ENCODE measurements at places on chromosomes 3 and 15.

GRCh38 chr3:128950223-128950938 is 43.5 kb downstream of the CFAP92 start:
- DNase-seq = peak; percentile 14

GRCh38 chr3:16192176-16192811 is 17.8 kb downstream of the GALNT15 start:
- no peak for DNase-seq

GRCh38 chr15:100981086-100981485 is 61.9 kb downstream of the LRRK1 start:
- DNase-seq = no peak

DNA sequence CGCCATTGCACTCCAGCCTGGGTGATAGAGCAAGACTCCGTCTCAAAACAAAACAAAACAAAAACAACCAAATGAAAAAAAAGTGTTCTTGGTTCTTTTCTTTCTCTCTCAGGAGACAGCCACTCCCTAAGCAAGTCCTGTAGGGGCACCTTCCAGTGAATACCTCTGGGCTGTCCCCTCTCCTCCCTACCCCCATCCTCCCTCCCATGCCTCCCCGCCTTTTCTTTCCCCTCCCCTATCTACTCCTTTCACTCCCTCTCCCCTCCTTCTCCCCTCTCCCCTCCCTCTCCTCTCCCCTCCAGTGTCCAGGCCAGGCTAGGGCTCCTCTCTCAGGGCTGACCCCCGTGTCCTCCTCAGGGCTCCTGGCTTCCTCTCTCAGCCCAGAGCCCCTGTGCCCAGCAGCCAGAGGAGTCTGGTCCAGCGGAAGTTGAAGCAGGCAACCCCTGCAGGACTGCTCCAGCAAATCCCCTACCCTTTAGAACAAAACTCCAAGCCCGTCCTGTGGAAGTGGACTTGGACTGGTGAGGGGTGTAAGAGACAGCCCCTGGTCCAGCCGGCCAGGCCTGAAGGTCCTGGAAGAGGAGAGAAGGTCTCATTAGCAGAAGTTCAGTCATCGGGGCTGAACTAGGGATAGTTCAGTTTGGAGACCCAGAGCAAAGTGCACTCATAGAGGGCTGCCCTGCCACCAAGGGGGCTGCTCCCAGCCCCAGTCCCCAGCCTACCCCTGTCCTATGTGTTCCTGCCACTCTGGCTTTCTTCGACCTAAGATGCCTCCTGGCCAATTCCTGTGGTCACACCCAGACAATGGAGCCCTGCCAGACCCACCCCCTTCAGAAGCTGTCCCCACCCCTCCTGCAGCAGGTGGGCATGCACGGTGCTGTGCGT is 79.8 kb upstream of the IQSEC1 start:
- DNase-seq = no peak

- DNase-seq = no peak
Observed at GRCh38 chr3:78792212-78792611, 975.6 kb downstream of the ROBO1 start.

DNA sequence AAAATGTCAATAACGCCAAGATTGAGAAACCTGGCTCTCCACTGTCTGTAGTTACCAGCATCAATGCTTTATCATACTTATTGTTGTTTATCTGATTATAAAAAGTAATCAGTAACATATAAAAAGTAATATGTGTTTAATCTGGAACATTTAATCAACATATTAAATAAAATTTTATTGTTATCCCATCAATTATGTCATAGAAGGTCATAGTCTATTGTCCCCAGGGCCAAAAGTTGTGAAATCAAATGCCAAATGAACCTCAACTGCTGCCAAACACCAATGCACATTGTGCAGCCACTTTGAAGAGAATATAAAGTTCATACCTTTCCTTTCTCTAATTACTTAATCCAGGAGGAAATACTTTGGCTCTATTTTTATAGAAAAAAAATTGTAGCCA is 106.6 kb downstream of the EOMES start:
- DNase-seq = no peak

- no peak for DNase-seq
Observed at GRCh38 chr3:62638316-62638715, 236.9 kb downstream of the CADPS start.

DNA sequence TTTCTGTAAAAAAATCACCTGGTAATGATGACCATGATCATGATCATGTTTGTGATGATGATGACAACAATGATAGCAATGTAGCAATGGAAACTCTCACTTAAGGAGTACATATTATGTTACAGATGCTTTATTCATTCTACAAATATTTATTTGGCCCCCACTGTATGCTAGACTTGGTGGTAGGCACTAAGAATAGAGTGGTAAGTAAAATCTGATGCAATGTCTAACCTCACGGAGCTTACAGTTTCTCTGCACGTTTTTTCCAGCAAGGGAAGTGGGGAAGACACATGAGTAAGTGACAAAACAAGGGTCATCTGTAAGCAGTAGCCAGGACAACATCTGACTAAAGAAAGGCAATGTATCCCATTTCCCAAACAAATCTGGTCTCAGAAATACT is 199.4 kb upstream of the MRPL3 start:
- no peak for DNase-seq

GRCh38 chr3:30059240-30059639 is 547.2 kb upstream of the TGFBR2 start:
- DNase-seq = no peak

GRCh38 chr3:13717222-13717895 is 162.5 kb downstream of the WNT7A start:
- no peak for DNase-seq

- no peak for DNase-seq
Observed at GRCh38 chr3:54311211-54311747, 188.9 kb downstream of the CACNA2D3 start.

- DNase-seq = no peak
Observed at GRCh38 chr3:69059688-69060087, 7.6 kb upstream of the TMF1 start.

GRCh38 chr3:171825222-171825828 is 15.0 kb upstream of the PLD1 start:
- no peak for DNase-seq

DNA sequence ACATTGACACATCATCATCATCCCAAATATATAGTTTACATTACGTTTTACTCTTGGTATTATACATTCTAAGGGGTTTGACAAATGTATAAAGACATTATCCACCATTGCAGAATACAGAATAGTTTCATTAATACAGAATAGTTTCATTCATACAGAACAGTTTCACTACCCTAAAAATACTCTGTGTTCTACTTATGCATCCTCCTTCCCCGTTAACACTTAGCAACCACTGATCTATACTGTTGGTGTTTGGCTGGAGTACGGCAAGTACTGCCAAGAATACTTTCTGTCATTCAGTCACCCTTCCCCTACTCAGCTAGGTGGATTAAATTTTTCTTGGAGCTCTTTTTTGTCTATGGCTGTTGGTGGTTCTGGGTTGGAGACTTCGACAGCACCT is 33.4 kb downstream of the LEKR1 start:
- DNase-seq = no peak

GRCh38 chr3:66200147-66200546 is 20.7 kb upstream of the SLC25A26 start:
- DNase-seq = no peak

Data from Kasumi-1 (cell line).